ENCODE measurements at places on chromosomes 16 and 17.

DNA sequence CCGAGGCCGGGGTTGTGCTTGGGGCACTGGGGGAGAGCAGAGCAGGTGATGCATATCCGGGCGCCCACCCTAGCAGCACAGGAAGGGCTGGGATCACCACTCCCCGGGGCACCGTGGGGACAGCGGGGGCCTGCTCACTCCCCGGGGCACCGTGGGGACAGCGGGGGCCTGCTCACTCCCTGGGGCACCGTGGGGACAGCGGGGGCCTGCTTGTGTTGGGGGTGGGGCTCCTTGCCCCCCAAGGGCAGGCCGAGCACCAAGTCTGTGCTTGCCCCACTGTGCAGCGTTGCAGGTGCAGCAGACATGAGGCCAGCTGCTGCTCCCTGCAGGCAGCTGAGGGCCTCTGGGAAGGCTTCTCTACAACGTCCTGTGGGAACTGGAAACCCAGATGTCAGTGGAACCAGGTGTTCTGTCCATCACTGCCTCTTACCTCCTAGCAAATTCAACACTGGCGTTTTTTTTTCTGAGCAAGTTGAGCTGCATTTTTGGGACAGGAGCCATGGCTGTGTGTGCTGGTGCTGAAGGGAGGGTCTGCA is 25.0 kb upstream of the ZNF750 start:
- no peak for DNase-seq

DNA sequence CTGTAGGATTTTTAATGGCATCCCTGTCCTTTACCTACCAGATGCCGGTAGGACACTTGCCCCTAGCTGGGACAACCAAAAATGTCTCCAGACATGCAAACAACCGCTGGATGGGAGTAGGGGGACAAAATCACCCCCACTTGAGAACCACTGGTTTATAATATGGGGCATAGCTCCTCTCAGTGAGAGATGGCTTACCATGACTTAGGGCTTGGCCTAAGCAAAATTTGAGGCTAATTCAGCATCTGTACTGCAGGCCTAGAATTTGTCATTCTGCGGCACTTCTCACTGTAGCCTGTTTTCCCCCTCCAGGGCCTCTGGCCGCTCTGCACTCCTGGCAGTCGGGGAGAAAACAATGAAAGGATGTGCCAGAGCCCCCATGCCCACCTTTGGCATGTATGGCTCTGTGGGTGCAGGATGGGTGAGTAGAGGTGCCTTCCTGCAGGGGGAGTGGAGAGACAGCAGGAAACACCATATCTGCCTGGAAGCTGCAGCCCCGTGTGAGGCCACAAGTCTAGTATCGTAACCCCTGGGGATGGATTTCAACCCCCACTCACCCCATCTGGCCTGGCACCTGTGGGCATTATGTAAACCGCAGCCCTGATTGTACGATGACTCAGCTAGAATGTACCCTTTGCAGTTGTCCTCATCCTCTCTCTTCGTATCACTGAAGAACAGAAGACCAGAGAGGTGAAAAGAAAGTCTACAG is 268.1 kb downstream of the SOX9 start:
- no peak for DNase-seq

GRCh38 chr16:77599793-77600415 is 122.4 kb upstream of the NUDT7 start:
- DNase-seq, result no peak

DNA sequence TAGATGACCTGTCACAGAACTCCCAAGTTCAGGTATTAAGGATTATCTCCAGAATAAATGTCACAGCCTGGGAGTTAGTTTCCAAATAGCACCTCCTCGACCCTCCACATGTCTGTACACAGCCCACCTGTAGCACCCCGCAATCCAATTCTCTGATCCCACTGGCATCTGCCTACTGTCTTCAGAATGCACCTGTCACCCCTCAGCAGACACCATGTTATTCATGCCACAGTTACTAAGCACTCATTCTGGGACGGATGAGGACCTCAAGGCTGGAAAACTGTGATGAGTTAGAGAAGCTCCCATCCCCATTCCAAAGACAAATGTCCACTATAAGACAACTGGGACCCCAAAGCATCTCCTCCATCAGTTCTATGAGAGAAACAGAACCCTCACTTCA is 7.8 kb downstream of the EMP2 start:
- DNase-seq, result no peak

GRCh38 chr17:40483679-40484078 is 17.7 kb downstream of the TNS4 start:
- DNase-seq, result no peak

GRCh38 chr16:86158688-86159360 is 259.9 kb downstream of the IRF8 start:
- DNase-seq, result no peak

- DNase-seq, result no peak
Observed at GRCh38 chr16:57349212-57350031, 9.2 kb upstream of the CCL22 start.

- DNase-seq, result no peak
Observed at GRCh38 chr16:79150151-79150550, 450.4 kb downstream of the MAF start.

DNA sequence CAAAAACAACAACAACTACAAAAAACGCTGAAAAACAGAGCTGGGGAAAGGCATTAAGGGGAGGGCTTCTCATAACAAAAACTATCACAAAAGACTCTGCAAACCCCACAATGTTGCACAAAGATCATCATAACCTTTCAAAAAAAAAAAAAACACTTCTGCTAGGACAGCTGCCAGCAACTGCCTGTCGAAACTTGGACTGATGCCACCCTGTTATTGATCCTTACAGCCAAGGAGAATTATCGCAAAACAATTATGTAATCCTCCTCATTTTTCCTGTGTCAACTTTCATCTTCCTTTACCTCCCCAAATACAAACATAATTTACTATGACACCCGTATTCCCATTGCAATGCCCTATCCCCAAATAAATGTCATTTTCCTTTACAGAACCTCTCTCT is 9.3 kb downstream of the CCDC40 start:
- no peak for DNase-seq

- no peak for DNase-seq
Observed at GRCh38 chr17:69492410-69493071, 78.0 kb downstream of the MAP2K6 start.

DNA sequence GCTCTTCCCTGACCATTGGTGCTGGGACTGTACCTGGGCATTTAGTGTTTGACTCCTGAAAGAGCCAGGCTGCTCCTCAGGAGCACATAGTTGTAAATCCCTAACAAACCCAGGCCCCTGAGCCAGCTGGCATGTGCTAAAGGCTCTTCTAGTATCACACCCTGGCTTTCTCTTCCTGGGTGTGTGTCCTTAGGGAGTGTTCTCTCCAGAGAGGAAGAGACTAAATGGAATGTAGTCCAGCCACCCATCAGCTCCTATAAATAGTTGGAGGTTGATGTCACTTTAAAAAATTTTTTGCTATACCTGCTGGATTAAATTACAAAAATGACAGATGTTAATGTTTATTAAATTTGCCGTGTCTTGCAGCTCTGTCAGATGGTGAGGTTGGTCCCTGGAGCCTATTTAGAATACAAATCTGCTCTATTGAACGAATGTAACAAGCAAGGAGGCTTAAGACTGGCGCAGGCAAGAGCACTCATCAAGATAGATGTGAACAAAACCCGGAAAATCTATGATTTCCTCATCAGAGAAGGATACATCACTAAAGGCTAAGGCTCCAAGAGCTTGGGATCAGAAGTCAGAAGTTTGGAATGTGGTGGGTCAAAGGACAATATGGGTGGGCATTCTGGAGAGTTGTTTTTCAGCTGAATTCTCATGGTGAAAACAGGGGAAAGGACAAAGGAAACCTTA is 13.1 kb upstream of the DUSP14 start:
- DNase-seq, result no peak

- DNase-seq, result no peak
Observed at GRCh38 chr17:17666111-17666714, 15.0 kb upstream of the RAI1 start.

- no peak for DNase-seq
Observed at GRCh38 chr17:40108970-40109824, 8.8 kb upstream of the NR1D1 start.

DNA sequence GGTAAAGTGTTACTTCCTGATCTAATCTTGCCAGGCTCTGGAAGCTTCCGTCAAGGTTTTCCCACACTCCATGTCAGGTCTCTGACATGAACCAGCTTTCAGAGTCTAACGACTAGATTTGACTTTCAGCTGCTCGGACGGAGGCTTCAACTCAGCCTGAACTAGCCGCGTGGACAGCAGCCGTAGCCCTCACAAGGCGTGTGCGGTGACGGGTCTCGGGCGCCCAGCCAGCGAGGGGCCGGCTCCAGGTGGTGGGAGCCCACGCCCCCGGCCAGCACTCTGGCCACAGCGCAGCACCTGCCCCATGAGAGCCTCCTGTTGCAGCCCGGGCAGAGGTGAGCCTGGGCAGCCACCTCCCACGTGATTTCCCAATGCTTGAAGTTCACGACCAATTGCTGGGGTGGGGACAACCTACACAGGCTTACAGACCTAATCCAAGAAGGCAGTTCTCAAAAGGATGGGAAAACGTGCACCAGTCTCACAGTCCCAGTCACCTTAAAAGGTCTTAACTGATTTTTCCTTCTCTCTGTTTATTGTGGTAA is 45.5 kb downstream of the TBC1D16 start:
- no peak for DNase-seq

- no peak for DNase-seq
Observed at GRCh38 chr17:67156269-67157199, 88.5 kb downstream of the HELZ start.

- no peak for DNase-seq
Observed at GRCh38 chr17:7912927-7913524, 3.1 kb downstream of the RNF227 start.

DNA sequence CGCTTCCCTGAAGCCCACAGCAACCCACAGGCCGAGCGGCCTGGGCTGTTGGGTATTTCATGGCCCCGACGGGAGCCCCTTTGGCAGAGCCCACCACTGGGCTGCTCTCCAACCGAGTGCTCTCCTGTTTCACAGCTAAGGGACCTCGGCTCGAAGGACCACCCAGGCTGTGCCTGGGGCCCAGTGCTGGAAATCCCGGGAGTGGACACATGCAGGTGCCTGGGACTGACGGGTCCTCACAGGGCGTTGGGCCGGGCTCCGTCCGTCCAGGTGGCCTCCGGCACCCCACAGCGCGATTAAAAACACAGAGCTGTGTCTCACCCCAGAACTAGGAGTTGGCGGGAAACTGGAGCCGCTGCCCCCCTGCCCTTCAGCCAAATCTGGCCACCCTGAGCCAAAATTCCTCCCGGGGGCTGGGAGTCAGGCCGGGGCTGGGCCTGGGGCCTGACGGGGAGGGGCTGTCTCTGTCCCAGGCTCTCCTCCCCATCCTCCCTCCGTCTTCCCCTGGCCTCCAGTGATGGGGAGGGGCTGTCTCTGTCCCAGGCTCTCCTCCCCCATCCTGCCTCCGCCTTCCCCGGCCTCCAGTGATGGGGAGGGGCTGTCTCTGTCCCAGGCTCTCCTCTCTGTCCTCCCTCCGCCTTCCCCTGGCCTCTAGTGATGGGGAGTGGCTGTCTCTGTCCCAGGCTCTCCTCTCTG is 14.1 kb downstream of the UTS2R start:
- no peak for DNase-seq

DNA sequence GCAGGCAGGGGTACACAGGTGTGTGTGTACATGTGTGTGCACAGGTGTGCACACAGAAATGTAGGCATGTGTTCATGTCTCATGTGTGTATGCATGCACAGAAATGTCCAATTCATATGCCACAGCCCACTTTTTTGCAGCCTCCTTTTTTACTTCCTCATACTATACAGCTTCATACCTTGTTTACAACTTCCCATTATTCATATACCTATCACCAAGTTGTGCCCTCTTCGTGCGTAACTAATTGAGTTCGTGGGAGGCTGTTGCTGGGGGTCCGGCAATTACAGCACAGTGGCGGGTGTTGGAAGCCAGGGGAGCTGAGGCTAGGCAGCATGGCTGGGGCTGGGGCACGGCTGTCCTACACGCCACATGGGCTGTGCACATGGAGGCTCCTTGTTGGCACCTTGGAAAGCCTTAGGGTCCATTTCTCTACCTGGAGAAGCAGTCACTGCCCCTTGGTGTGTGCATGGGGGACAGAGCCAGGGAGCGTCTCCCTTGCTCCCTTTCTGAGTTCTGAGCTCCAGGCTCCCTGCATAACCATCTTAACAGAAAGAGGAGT is 266.7 kb downstream of the ENGASE start:
- DNase-seq, result no peak

DNA sequence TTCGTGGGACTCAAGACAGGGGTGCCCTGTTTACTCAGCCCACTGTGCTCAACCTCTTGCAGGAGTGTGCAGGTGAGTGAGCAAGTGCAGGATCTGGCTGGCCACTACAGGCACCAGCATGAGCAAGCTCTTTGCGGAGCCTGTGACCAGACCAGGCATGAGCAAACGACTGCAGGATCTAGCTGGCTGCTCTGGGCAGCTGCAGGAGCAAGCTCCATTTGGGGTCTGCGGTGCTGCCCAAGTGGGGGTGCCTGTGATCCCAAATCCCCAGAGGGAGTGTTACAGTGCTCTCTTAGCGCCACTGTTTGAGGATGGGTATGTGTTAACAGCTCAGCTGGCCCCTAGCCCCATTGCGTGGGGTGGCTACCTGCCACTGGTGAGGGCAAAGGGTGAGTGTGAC is 2.4 kb downstream of the USP6 start:
- DNase-seq, result no peak

DNA sequence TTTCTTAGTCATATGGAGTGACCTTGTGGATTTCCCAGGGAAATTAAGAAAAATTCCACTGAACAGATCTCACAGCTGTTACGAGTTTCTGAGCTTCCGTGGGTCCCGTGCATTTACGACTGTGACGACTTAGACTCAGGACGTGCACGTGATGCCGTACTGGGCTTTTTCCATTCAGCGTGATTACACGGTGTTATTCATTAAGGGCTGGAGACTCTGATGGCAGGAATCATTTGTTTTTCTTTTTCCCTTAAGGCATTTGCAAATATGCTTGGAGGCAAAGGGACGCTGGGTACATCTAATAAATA is 57.2 kb downstream of the TBC1D16 start:
- no peak for DNase-seq

- DNase-seq, result no peak
Observed at GRCh38 chr17:82408938-82409318, 9.2 kb upstream of the HEXD start.

DNA sequence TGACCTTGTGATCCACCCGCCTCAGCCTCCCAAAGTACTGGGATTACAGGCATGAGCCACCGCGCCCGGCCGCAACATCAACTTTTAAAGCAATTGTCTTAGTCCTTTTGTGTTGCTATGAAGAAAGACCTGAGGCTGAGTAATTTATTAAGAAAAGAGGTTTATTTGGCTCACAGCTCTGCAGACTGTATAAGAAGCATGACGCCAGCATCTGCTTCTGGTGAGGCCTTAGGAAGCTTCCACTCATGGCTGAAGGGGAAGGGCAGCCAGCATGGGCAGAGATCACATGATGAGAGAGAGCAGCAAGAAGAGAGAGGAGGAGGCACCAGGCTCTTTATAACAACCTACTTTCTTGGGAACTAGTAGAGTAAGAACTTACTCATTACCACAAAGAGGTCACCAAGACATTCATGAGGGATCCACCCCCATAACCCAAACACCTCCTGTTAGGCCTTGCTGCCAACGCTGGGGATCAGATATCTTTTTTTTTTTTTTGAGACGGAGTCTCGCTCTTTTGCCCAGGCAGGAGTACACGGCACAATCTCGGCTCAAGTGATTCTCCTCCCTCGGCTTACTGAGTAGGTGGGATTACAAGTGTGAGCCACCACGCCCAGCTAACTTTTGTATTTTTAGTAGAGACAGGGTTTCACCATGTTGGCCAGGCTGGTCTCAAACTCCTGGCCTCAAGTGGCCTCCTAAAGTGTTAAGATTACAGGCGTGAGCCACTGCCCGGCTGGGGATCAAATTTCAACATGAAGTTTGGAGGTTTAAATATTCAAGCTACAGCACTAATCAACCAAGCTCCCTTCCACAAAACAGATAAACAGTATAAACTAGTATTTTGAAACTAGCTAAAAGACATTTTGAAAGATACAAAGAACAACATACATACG is 21.4 kb upstream of the GPT2 start:
- DNase-seq, result no peak

Measured in stimulated activated CD8-positive, alpha-beta memory T cell treated with anti-CD3 and anti-CD28 coated beads, Interleukin-7, amount 100 ng/mL, for 1 hour (primary cell).